Activated naive CD4-positive, alpha-beta T cell treated with anti-CD3 and anti-CD28 coated beads, Interleukin-2, amount 50 U/mL, for 72 hours (primary cell): ENCODE measurements at places on chromosomes 13 and 19. TPM values are rescaled to one million over a fixed set of nuclear protein-coding genes. Genes with fewer than 3 reads are reported as not detected.

GRCh38 chr19:39264306-39265290 lies 3.6 kb upstream of the IFNL2 start:
- DNase-seq, result no peak

Gene PSG6
- total RNA-seq, result not detected

GRCh38 chr19:35414442-35414841 lies 33.6 kb upstream of the FFAR2 start:
- no peak for DNase-seq

DNA sequence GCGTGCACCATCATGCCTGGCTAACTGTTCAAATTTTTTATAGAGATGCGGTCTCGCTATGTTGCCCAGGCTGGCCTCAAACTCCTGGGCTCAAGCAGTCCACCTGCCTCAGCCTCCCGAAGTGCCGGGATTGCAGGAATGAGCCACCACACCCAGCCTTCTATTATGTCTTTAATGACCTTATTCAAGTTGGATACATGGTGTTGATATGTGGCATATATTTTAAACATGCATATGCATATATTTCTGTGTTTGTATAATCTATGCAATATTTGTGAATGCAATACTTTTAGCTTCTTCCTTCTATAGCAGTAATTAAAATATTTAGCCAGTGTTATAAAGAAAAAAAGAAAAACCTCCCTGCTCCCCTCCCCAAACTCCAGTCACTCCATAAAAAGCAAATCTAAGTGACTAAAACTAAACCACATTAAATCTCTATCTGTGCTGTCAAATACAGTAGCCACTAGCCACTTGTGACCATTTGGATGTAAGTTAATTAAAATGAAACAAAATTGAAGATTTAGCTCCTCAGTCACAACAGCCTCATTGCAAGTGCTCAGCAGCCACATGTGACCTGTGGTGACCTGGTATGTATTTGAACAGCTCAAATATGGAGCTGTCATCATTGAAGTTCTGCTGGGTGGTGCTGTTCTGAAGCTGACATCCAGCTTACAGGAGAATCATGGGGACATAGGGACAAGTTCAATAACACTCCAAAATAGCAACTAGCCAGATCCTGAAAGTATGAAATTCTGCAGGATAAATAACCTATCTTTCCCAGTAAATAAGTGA lies 27.4 kb downstream of the FCGBP start:
- no peak for DNase-seq

DNA sequence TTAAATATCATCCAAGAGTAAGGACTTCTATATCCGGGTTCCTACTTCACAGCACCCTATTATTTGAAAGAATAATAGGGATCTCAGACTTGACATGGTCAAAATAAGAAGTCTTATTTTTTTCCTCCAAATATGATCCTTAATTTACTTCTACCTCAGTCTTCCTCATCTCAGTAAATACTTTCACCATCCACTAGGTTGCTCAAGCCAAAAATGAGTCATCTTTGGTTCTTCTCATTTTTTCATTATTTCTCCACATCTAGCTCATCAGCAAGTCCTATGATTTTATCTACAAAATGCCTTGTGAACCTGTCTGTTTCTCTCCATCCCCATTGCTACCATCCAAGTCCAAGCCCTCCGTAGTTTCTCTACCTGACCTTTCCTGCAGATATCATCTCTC lies 121.9 kb upstream of the GJB6 start:
- no peak for DNase-seq

Gene KCTD15
- total RNA-seq, result 2.0 TPM

DNA sequence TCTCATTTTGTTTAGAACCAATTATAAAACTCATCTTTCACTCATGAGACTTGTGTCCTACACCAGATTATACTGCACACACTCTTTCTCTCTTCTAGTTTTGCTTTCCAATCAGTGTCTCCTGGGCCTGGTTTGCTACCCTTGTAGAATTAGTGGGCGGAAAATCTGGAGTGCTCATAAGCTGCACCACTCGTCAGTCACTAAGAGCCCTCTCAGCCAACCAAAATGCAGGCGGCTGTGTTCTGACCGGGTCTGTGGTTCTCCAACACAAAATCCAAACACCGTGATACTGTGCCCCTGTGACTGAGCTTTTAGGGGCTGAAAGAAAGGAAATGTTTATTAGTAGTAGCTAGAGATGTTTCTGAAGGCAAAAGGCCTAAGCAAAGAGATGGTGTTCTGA lies 83.7 kb upstream of the OBI1 start:
- no peak for DNase-seq

GRCh38 chr13:28583651-28584091 lies 75.3 kb upstream of the POMP start:
- DNase-seq, result no peak

Gene CLEC17A
- 0.16 TPM for total RNA-seq
